ENCODE measurements at places on chromosomes 3 and 15.

DNA sequence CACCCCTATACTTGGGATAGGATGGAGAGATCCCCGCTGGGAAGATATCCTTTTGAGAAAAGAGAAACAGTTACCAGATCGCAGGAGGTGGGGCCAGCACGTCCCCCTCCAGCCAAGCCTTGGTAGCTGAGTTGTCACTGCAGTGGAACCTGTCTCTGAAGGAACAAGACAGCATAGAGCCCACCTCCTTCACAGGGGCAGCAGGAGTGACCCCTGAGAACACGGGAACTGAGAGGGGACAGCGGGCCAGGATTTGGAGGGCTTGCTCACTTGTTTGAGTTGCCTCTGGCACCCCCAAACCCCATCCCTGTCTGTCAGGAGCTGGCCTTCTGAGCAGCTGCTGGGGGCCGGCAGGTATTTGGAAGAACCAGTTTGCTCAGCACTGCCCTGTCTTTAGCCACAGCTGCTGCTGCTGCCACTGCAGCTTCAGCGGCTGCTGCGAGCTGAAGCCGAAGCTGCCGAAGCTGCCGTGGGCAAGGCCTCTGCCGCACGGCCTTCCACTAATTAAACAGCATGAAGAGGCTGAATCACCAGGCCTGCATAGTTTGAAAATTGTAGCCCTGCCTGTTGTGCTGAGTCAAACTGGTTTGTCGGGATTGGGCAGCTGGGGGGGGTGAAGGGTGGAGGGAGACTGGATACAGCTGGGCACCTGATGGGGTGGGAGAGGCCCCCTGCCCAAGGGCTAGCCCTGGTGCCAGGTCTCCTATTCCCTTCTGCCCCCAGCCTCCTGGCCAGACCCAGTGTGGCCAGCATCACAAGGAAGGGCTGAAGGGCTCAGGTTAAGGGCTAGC, 4.0 kb downstream of the EPHB3 start:
- no peak for DNase-seq

GRCh38 chr3:45590822-45591546, 3.6 kb upstream of the LIMD1 start:
- DNase-seq, result no peak

- DNase-seq, result no peak
Measured at GRCh38 chr3:192340031-192340430, 387.3 kb downstream of the FGF12 start.

DNA sequence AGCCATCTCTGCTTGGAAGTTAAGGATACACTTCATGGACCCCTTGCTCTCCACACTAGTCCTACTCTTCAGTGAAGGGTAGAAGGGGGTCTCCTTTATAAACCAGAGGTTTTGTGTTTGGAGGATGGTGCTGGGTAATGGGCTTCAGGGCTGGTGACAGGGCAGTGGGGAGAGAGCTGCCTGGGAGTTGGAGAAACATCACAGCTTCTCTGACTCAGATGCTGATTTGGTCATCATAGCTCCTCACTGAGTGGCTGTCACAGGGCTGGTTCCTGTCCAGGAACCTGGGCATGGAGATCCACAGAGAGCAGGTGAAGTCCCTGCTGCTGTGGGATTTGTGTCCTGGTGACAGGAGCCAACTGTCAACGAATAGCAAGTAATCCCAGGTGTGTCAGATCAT, 333.9 kb upstream of the ATP10A start:
- DNase-seq, result no peak

GRCh38 chr3:168414149-168414548, 318.4 kb upstream of the GOLIM4 start:
- DNase-seq, result no peak

- no peak for DNase-seq
Measured at GRCh38 chr3:158384019-158384418, 187.0 kb upstream of the MLF1 start.

DNA sequence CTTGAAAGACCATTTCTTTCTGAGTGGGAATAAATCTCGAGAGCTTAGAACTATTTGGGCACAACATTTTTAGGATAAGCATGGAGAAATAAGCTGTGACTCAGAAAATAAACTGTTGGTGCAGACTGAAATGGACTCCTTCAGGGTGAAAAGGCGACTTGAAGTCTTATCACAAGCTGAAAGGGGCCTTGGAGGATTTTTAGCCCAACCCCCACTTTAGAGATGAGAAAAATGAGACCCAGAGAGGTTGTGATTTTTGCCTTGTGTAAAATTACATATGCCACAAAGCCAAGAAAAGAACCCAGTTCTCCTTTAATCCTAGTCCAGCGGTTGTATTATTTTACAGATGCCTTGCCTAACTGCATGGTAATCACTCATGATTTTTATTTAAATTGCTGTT, 1.5 kb downstream of the ATP1B3 start:
- DNase-seq, result peak; percentile 25

- DNase-seq, result no peak
Measured at GRCh38 chr15:35139822-35140221, 54.7 kb upstream of the NANOGP8 start.

GRCh38 chr3:20064387-20064786, 24.1 kb downstream of the KAT2B start:
- DNase-seq, result no peak

DNA sequence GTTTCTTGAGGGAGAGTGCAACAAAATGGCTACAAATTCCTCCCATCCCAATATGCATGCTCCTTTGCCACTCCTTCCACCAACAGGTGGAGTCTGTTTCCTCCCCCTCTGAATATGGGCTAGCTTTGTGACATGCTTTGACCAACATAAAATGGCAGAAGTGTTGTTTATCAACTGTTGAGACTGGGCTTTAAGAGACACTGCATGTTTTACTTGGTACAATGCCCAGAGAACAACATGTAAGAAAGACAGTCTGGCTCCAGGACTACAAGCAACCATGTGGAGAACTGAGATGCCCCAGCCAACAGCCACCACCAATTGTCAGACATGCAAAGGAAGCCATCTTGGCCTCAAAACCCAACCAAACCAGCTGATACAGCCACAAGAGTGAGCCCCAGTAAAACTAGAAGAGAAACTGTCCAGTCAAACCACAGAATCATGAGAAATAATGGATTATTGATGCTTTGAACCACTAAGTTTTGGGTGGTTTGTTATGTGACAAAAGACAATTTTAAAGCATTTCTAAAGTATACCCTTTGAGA, 40.5 kb downstream of the NUDT16 start:
- DNase-seq, result no peak

- no peak for DNase-seq
Measured at GRCh38 chr3:50028346-50028745, 60.4 kb upstream of the RBM5 start.

GRCh38 chr15:78597583-78597982, 23.2 kb downstream of the CHRNA3 start:
- DNase-seq, result no peak

- no peak for DNase-seq
Measured at GRCh38 chr3:133374708-133375402, 25.0 kb upstream of the BFSP2 start.

GRCh38 chr3:58564456-58565160, 12.6 kb downstream of the FAM107A start:
- DNase-seq, result peak; percentile 72

- no peak for DNase-seq
Measured at GRCh38 chr3:172799246-172799645, 48.7 kb downstream of the ECT2 start.

DNA sequence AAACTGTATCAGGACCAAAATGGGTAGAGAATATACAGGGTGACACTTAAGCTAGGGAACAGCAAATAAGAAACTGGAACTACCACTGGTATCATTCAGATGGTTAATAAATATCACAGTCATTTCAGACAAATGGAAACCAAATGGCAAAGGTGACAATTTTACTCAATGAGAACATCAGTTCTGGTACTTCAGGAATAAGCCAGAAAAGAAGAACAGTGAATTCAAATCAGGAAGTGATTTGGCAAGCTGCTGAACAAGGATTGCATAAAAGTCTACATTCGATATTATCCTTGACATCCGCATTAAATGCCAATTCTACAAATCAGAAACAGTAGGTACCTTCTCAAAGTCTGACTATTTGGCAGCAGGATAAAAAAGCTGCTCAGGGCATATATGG, 23.5 kb upstream of the STIMATE start:
- DNase-seq, result no peak

GRCh38 chr15:41215708-41216107, 14.8 kb downstream of the EXD1 start:
- DNase-seq, result no peak

DNA sequence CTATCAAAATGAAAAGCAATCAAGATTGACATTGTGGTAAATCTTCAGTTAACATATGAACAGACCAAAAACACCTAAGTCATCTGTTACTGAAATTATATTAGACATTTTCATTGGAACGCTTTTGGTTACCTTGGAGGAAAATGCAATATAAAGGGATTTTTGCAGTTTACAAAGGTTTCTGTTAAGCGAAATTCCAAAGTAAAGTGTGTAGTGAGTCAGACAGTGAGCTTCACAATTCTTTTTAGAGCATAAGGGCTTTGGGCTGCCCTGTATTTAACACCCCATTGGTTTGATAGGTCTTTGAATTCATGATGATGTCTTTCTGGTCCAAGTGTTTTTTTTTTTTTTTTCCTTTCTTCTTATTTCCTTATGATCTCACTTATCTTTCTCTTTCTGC, 462.8 kb downstream of the EDEM1 start:
- DNase-seq, result no peak

GRCh38 chr3:45927881-45928280, 15.4 kb upstream of the CXCR6 start:
- no peak for DNase-seq

DNA sequence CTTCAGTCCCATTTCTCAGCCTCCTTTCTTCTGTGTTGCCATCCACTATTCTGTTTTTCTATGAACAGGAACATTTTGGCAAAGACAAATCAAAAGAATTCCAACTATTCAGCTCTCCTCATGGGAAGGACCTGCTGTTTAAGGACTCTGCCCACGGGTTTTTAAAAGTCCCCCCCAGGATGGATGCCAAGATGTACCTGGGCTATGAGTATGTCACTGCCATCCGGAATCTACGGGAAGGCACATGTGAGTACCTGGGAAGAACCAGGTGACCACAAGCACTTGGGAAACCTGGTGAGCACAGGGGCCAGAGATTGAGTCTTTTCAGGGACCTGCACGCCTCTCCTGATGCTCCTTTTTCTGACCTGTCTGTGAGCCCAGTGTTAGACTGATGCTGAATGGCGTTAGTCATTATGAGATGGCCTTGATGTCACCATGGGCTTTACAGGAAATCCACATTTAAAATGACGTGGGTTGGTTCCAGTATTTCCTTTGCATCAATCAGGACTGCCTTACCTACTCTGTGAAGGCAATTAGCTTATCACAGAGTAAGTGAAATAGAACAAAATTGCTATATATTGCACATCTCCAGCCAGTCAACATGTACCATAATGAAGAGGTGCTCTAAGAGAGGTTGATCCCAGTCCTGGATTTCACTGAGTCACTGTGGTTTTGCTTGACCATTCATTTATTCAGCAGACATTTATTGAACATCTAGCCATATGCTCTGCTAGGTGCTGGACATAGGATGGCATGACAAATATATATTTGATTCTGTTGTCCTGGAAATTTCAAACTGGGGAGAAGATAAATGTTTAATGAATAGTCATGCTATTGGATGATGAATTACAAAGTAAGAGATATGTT, 11.7 kb downstream of the TF start:
- no peak for DNase-seq

GRCh38 chr3:190892395-190892902, 30.0 kb upstream of the GMNC start:
- no peak for DNase-seq

DNA sequence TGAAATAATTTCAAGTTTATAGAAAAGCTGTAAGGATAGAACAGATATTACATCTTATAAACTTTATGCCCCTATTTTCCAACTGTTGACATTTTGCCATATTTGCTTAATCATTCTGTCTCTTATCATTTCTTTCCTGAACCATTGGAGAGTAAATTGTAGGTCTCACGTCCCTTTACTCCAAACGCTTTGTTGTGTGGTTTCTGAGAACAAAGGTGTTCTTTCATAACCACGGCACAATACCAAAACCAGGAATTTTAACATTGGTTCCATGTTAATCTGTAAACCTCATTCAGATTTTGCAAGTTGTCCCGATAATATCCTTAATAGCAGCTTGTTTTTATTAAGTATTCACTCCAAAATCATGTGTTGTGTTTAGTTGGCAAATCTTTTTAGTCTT, 134.8 kb downstream of the AKAP13 start:
- DNase-seq, result no peak

DNA sequence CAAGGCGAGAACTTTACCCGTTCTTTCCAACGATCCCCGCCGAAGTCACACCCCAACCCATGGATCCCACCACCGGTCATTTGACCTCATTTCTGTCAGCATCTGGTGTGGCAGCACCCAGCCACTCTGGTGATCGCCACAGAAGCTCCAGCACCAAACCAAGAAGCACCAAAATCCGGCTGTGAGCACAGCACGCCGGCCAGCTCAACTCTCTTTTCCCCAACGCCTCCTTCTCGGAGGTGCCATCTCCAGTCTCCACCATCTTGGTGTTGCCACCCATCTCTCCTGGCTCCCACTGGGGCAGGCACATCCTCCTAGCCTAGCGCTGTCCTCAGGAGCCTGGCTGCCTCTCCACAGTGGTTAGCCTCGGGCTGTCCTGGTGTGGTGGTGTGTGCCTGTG, 6.5 kb downstream of the MUC4 start:
- DNase-seq, result no peak

DNA sequence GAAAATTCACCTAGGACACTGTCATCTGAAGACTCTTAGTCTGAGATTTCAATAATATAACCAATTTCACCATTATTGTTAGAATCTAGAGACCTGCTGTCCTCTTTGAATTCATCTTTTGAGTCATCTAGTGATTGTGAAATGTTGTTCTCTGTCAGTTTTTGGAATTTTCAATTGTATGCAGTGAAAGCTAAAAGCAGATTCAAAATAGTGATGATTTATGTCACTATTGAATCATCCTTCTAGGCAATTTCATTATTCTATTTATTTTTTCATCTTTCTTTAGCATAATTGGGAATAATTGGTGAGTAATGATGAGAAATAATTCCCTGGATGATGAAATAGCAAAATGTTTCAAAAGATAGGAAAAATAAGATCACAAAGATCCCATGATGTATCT, 101.7 kb upstream of the EIF1B start:
- no peak for DNase-seq

- DNase-seq, result no peak
Measured at GRCh38 chr15:40092979-40093869, 15.5 kb downstream of the BMF start.

Measured in SW 1271 (cell line).